SJSA1 (cell line): ENCODE measurements at places on chromosomes 3 and 15. TPM values are rescaled to one million over a fixed set of nuclear protein-coding genes. Genes with fewer than 3 reads are reported as not detected.

Gene TM4SF1
- 117 and 140 TPM in 2 replicates for total RNA-seq

Gene APEH
- 97.9 and 135 TPM in 2 replicates for total RNA-seq

Gene CFAP20DC
- 4.8 and 6.1 TPM in 2 replicates for total RNA-seq

GRCh38 chr15:94185547-94186236, 45.7 kb upstream of the MCTP2 start:
- no peaks in the 10 kb centered on the region for H3K4me1 ChIP-seq
- H3K36me3 ChIP-seq, result no peaks in the 10 kb centered on the region
- DNase-seq, result no peak
- H3K27ac ChIP-seq, result no peak overlapping the region

DNA sequence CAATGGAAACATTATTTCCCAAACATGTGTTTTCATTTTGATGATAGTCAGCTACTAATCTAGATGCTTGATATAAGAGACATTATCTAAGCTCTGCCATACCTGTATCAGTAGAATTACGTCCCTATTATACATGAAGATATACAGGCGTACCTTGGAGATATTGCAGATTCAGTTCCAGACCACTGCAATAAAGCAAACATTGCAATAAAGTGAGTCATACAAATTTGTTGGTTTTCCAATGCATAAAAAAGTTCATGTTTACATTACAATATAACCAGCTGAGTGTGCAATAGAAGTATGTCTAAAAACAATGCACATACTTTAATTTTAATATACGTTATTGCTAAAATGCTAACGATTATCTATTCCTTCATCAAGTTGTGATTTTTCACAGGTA, 236.0 kb upstream of the ZNF717 start:
- no peaks in the 10 kb centered on the region for H3K4me1 ChIP-seq
- H3K4me3 ChIP-seq, result no peak overlapping the region
- H3K27ac ChIP-seq, result no peak overlapping the region
- DNase-seq, result no peak
- no peaks in the 10 kb centered on the region for H3K36me3 ChIP-seq

DNA sequence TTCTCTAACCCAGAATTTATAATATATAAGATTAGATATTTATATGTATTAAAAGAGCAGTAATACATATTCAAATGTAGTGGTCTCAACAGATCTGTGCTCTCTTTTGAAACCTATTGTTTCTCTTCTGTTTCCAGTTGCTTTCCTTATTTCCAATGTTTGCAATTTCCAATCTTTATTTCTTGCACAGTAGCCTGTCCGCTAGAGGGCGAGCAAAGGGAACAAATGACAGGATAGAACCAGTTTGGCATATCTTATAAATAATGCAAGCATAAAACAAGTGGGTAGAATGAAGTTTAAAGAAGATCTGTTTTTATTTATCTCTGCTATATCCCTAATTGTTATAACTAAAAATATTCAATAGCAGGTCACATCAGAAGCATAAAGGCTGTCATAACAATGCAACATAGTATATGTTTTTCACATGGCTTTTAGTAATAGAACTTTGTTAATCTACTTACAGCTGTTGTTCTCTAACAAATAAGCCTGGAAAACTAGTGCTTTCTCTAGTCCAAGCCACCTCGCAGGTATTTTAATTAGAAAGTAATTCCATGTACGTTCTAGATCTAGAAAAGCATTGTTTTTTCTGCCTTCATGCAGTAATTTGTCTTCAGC, 15.1 kb upstream of the TCAIM start:
- H3K4me1 ChIP-seq, result no peaks in the 10 kb centered on the region
- no peaks in the 10 kb centered on the region for H3K36me3 ChIP-seq
- no peaks in the 10 kb centered on the region for H3K27me3 ChIP-seq
- no peak overlapping the region for H3K4me3 ChIP-seq

GRCh38 chr15:75357976-75358673, 10.3 kb downstream of the MAN2C1 start:
- no peaks in the 10 kb centered on the region for H3K27me3 ChIP-seq
- H3K27ac ChIP-seq, result no peak overlapping the region
- peaks cover 54% of the 10 kb centered on the region for H3K36me3 ChIP-seq
- H3K4me1 ChIP-seq, result no peaks in the 10 kb centered on the region
- no peak overlapping the region for H3K4me3 ChIP-seq

DNA sequence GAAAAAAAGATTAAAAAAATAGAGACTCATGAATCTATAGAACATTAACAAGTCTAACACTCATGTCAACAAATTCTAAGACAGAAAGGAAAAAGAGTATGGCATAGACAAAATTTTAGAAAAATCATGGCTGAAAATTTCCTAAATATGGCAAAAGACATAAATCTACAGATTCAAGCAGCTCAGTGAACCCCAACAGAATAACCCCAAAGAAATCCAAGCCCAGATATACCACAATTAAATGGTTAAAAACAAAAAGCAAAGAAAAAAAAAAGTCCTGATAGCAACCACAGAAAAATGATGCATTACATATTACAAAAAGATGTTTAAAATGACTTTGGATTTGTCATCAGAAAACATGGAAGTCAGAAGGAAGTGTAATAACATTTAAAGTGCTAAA, 75.6 kb downstream of the AQR start:
- peaks cover 16% of the 10 kb centered on the region for H3K4me1 ChIP-seq
- H3K36me3 ChIP-seq, result peaks cover 60% of the 10 kb centered on the region
- H3K27me3 ChIP-seq, result no peaks in the 10 kb centered on the region
- no peak overlapping the region for H3K4me3 ChIP-seq

DNA sequence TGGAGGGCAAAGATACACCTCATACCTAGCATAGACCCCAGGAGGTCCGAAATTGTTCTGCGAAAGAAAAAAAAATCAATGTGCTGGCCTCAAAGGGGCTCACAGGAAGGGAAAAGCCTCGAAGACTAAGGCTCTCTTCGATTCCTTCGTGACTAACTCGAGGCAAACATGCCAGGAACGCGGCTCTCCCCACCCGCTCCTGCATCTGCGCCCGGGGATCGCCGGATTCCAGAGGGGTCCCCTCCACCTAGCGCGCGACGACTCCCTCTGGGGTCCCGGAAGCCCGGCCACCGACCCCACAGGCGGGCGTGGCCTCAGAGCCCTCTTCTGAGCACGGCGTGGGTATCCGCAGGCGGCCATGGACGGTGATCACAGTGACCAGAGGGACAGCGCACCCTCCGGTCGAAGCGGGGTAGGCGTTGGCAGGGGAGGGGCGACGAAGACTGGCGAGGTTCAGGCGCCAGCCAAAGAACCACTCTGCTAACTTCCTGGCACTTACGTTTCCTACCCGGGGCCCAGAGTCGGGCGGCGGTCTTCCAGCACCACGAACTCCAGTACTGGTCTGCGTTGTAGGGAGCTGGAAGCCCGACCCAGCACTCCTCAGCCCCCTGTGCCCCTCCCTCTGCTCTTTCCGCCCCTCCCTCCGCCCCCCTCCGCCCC, 515 bp upstream of the EIF3J start:
- peak overlapping the region; percentile 75 for H3K27ac ChIP-seq
- no peaks in the 10 kb centered on the region for H3K27me3 ChIP-seq
- peaks cover 31% of the 10 kb centered on the region for H3K36me3 ChIP-seq
- peak overlapping the region; percentile 87 for H3K4me3 ChIP-seq
- H3K4me1 ChIP-seq, result peaks cover 18% of the 10 kb centered on the region

DNA sequence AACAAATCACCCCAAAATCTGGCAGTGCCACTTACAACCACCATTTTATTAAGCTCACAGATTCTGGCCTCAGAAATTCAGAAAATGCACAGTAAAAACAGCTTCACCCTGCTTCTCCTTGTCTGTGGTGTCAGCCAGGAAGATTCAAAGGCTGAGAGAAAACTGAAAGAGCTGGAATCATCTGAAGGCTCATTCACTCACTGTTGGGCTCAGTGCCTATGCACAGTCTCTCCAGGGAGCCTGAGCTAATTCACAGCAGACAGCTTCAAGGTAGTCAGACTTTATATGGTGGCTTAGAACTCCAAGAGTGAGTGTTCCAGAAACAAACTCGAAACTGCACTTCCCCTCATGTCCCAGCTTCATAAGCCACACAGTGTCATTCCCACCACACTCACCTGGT, 16.5 kb upstream of the PLOD2 start:
- no peaks in the 10 kb centered on the region for H3K36me3 ChIP-seq
- H3K27me3 ChIP-seq, result no peaks in the 10 kb centered on the region
- no peak overlapping the region for H3K4me3 ChIP-seq
- DNase-seq, result no peak

- no peak overlapping the region for H3K27ac ChIP-seq
- DNase-seq, result no peak
- no peaks in the 10 kb centered on the region for H3K27me3 ChIP-seq
- no peaks in the 10 kb centered on the region for H3K36me3 ChIP-seq
- no peak overlapping the region for H3K4me3 ChIP-seq
- no peaks in the 10 kb centered on the region for H3K4me1 ChIP-seq
Measured at GRCh38 chr3:181690769-181691168, 21.0 kb upstream of the SOX2 start.

GRCh38 chr3:70546679-70547078, 234.2 kb upstream of the MDFIC2 start:
- DNase-seq, result no peak
- H3K4me1 ChIP-seq, result no peaks in the 10 kb centered on the region
- H3K27me3 ChIP-seq, result peaks cover 5% of the 10 kb centered on the region; the same call in 1 of the 2 replicates
- H3K27ac ChIP-seq, result no peak overlapping the region

- no peak overlapping the region for H3K27ac ChIP-seq
- H3K4me3 ChIP-seq, result no peak overlapping the region
- H3K27me3 ChIP-seq, result peaks cover 6% of the 10 kb centered on the region; the same call in 1 of the 2 replicates
- H3K36me3 ChIP-seq, result no peaks in the 10 kb centered on the region
- no peaks in the 10 kb centered on the region for H3K4me1 ChIP-seq
- no peak for DNase-seq
Measured at GRCh38 chr15:68471541-68471940, 39.6 kb upstream of the ITGA11 start.

GRCh38 chr3:168117853-168118313, 22.2 kb upstream of the GOLIM4 start:
- peak; percentile 49 for DNase-seq
- H3K36me3 ChIP-seq, result no peaks in the 10 kb centered on the region
- no peaks in the 10 kb centered on the region for H3K27me3 ChIP-seq
- no peak overlapping the region for H3K4me3 ChIP-seq
- H3K27ac ChIP-seq, result peak overlapping the region; percentile 55

DNA sequence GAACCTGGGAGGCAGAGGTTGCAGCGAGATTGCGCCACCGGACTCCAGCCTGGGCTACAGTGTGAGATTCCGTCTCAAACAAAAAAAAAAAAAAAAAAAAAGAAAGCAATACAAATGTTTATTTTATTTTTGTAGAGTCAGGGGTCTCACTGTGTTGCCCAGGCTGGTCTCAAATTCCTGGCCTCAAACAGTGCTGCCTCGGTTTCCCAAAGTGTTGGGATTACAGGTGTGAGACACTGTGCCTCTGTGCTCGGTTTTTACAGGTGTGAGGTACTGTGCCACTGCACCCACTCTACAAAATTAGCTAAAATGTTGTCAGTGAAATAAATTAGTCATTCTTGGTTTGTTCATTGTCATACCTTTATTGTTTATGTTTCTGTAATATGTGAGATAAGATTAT, 5.5 kb downstream of the PIAS1 start:
- peaks cover 10% of the 10 kb centered on the region; the same call in 1 of the 2 replicates for H3K4me1 ChIP-seq
- no peaks in the 10 kb centered on the region for H3K27me3 ChIP-seq
- H3K27ac ChIP-seq, result no peak overlapping the region
- no peak for DNase-seq
